ENCODE measurements at places on chromosomes 3 and 15.
A peak's percentile ranks its signal among the peaks of the same experiment; 100 is the strongest.

- DNase-seq: peak; percentile 26
These were observed 3.4 kb upstream of the RFTN1 start for GRCh38 chr3:16516695-16517481.

DNA sequence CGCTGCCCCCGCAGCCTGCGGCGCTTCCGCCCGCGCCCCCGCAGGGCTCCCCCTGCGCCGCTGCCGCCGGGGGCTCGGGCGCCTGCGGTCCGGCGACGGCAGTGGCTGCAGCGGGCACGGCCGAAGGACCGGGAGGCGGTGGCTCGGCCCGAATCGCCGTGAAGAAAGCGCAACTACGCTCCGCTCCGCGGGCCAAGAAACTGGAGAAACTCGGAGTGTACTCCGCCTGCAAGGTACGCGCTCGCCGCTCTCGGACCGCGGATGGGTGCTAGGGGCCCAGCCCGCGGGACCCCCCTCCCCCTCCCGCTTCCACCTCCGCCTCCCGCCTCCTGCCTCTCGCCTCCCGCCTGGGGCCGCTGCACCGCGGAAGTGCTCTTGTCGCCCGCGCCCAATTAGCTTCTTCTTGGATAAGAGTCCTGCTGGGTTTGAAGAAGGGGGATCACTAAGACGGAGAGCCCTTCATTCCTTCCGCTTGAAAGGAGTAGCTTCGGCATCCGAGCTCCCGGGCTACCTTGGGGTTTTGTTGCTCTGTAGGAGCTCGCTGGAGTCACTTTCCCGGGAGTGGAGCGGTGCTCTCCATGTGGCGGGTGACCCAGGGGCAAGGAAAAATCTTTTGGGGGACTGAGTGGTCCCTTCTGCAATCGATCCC lies 426 bp downstream of the KAT2B start:
- DNase-seq: peak; percentile 82

- peak; percentile 93 for DNase-seq
These were observed at the start of gene COX17 for GRCh38 chr3:119676771-119677640. Gene COX17, minus strand, starts transcription at chr3:119677406. Its CDS starts 96 bp downstream, at chr3:119677310.

DNA sequence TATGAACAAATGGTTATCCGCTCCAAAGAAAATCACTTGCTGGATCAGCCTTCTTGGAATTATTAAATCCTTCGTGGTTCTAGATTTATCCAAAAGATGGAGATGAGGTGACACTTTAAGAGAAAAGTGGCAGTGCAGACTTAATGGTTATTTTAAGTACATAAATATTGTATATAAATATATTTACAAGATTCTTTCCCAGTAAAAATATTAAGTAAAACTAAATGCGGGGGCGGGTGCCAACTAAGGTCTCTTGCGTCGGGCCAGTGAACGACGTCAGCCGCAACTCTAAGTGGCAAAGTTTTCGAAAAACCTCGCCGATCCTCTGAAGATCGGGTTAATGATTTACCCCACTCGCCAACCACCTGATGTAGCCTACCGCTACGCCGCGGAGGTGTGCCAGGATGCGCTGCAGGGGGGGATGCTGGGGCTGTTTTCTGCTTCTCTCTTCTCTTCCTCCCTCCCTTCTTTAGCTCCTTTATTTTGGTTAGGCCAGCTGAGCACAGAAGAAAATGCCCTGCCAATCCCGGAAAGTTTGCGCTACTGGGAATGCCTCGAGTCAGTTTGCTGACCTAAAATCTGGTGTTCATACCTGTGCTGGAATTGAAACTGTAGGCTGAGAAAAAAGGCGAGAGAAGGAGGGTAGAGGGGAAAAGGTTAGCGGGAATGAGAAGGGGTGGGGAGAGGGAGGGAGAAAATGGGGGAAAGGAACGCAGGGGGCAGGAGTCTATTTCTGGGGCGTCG lies 7.6 kb upstream of the FOXB1 start:
- peak; percentile 47 for DNase-seq

Measured in stimulated activated naive CD8-positive, alpha-beta T cell treated with anti-CD3 and anti-CD28 coated beads, Interleukin-15, amount 100 ng/mL, for 72 hours (primary cell).